ENCODE measurements at places on chromosomes 12 and 14.

GRCh38 chr14:48023881-48024280 lies 348.5 kb upstream of the MDGA2 start:
- no peak for DNase-seq

- no peak for DNase-seq
These were observed 3.5 kb downstream of the TGM1 start for GRCh38 chr14:24259282-24260025.

DNA sequence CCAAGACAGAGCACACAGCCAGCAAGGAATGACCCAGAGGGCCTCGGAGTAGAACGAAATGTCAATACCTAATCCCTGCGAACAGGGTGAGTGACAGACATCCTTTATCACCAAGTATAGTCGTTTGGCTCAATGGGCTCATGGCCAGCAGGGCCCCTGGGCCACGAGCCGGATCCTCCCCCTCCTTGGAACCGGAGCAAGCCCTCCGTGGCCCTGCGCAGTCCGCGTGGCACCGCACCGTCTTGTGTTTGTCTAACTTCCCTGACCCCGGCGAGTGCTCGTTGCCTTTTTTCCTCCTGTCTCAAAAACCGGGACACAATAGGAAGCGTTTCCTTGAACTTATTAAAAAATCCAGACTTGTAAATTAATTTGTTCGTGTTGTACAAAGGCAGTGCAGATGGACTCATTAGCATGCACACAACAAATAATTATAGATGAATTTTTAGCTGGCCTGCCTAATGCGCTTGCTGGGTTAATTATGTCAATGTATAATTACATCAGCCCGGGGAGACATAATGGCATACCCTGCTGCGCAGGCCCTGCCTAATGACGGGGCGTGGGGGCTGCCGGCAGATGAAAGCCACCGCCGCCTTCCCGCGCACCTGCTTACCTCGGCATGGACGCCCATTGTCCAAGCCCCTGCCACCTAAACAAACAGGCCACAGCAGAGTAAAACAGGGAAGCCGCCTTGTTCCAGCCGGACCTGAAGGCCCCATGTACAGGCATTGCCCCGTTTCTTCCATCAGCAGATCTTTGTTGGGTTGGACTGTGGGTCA lies 81.6 kb downstream of the PHETA1 start:
- no peak for DNase-seq

DNA sequence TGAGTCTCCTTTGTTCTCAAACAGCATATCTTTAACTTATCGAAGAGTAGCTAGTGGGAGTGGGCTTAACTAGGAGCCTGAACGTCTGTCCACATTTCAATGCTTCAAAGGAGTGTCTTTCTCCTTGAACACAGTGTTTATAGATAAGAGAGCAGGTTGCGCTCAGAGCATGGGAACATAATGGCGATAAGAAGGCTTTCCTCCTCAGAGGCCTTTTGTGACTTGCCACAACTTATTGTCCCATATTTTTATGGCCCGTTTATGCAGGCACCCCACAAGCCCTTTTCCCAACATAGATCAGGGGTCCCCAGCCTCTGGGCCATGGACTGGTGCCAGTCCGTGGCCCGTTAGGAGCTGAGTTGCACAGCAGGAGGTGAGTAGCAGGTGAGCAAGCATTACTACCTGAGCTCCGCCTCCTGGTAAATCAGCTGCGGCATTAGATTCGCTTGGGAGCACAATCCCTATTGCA lies 2.6 kb upstream of the DDX47 start:
- DNase-seq = no peak

GRCh38 chr14:89681086-89682018 lies 264.3 kb upstream of the FOXN3 start:
- no peak for DNase-seq

DNA sequence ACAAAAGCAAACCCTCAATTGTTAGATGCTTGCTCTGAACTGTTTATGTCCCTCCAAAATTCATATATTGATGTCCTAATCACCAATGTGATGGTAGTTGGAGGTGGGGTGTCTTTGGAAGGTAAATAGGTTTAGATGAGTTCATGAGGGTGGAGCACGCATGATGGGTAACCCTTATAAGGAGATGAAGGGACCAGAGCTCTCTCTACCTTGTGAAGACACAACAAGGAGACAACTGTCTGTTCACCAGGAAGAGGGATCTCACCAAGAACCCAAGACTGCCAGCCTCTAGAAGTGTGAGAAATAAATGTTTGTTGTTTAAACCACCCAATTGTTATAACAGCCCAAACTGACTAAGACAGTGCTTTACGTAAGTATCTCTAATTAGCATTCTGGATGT lies 27.0 kb downstream of the DHRS2 start:
- no peak for DNase-seq

DNA sequence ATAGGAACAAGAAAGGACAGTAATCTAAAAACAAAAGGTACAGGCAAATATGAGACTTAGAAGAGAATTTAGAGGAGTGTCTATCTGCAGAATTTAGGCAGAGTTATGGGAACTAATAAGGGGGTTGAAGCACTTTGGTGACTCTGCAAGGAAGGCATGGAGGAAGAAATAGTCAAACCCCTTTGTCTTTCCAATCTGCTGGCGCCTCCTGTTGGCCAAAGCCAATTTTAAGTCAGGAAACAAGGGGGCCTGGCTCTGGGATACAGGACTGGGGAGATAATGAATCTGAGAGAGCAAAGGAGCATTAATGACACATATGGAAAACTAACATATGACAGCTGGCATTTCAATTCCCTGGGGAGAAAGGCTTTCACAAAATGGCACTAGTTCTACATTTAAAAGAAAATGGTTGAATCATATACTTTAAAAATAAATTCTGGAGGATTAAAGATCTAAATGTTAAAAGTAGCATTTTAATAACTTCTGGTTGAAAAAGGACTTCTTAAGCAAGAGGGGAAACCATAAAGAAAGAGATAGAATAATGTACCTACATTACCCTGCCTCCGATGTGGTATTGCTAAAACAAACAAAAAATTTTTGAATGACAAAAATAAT lies 48.5 kb upstream of the CSRP2 start:
- DNase-seq = peak; percentile 33

GRCh38 chr14:45705940-45706534 lies 453.0 kb upstream of the MIS18BP1 start:
- no peak for DNase-seq

GRCh38 chr12:232731-233614 lies 19.0 kb upstream of the SLC6A12 start:
- DNase-seq = no peak

DNA sequence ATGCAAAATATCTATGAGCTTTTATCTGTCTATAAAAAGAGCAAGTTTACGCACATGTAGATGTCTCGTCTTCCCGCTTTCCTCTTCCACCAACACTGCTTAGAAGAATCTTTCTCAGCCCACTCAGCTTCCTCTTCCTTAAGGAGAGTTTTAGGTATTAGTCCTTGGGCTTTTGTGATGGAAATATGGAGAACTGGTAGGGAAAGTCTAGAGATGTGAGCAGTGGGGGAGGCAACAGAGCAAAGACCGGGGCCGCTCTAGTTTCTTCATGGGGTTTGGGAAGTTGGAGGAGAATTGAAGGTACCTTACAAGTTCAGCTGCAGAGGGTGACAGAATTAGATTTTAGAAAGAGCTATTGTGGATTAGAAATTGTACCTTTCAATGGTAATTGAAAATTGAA lies 56.3 kb upstream of the CPNE8 start:
- no peak for DNase-seq

- no peak for DNase-seq
These were observed 32.8 kb downstream of the CLIP1 start for GRCh38 chr12:122389677-122390076.

DNA sequence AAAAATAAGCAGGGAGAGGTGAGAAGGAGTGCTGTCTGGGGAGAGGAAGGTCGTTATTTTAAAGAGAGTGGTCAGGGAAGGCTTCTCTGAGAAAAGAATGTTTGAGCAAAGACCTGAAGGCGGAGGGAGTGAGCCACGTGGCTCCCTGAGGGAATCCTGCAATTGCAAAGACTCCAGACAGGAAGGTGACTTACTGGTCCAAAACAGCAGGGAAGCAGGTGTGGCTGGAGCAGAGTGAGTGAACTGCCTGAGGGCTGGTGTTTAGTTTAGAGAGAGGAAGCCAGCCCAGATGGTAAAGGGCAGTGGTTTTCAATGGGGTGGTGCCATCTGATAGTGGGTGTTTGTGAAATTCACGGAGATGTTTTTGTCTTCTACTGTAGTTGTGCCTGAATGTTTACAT lies 58.8 kb upstream of the LTA4H start:
- no peak for DNase-seq

DNA sequence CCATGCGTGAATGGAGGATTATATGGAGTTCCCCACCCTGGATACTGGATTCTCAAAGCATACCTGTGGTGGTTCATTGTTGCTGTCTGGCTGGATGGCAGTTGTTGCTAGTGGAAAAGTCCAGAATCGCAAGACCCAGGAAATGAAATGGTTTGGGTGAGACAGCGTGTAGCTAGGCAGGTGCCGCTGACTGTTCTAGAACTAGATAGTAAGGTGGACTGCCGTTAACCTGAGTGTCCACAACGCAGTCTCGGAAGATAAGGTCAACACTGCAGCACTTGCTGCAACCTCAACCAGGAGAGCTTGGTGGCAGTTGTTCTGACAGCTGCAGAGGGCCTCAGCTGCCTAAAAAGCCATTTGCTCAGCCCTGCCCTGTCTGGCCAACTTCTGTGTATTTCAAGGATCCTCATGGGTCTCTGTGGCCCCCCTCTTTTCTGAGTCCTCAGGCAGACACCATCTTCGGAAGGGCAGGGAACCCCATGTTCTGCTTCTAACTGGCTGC lies 15.5 kb upstream of the IRF2BPL start:
- no peak for DNase-seq

- no peak for DNase-seq
These were observed 113.9 kb downstream of the KIF21A start for GRCh38 chr12:39329018-39329417.

- DNase-seq = no peak
These were observed 35.0 kb upstream of the SLC24A4 start for GRCh38 chr14:92287987-92288386.

- DNase-seq = no peak
These were observed 97.8 kb downstream of the ITPR2 start for GRCh38 chr12:26735249-26735639.

GRCh38 chr12:3016191-3016590 lies 57.0 kb downstream of the TEAD4 start:
- no peak for DNase-seq

- DNase-seq = no peak
These were observed 50.9 kb downstream of the SNAPC1 start for GRCh38 chr14:61813096-61813606.

DNA sequence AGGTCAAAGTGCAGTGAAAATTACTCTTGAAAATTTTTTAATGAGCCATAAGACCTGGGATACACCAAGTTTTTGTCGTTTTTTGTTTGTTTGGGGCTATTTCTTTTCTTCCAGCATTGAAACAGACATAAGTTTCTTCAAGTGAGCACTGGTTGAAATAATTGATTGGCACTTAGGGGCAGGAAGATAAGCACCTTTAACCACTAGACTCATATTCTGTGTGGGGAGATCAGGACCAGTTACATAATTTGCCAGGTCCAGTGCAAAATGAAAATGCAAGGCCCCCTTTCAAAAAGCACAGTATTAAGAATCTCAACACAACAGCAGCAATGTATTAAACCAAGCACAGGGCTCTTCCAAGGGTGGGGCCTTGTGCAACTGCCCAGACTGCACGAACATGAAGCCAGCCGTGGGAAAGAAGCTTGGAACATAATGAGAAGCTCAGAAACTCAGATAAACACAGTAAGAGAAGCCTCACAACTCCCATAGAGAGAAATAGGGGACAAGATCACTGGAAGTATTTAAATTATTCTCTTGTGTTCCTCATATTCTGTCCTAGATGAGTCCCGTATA lies 3.2 kb upstream of the TCP11L2 start:
- DNase-seq = no peak

DNA sequence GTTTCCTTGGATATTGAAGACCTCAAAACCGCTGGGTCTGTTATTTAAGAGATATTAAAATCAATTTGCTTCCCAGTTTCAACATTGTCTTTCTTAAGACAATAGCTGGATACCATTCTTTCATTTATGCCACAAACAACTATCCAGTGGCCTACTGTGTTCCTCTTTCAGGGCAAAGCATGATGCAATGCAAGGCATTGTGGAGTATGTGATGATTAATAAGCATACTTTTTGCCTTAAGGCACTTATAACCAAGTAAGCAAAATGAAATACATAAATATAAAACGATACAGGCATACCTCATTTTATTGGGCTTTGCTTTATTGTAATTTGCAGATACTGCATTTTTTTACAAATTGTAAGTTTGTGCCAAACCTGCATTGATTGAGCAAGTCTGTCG lies 45.5 kb downstream of the SCN8A start:
- no peak for DNase-seq

- DNase-seq = no peak
These were observed 152.2 kb upstream of the PARP11 start for GRCh38 chr12:4025181-4026019.

DNA sequence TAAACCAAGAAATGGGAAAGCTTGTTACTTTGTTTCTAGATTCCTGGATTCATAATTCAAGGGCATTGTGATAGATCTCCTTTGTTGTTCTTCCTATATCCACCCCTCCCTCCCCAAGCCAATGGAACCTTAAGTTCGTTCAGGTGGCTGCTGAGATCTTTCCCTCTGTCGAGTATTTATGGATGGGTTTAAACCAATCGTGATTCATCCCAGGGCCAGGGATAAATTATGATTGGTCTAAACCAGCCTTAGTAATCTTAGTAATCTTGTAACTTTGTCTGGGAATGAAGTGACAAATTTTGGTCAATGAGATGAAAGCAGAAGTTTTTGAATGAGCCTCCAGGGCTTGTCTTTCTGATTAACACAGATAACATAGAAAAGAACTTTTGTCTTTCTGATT lies 56.1 kb upstream of the PCED1B start:
- DNase-seq = no peak

DNA sequence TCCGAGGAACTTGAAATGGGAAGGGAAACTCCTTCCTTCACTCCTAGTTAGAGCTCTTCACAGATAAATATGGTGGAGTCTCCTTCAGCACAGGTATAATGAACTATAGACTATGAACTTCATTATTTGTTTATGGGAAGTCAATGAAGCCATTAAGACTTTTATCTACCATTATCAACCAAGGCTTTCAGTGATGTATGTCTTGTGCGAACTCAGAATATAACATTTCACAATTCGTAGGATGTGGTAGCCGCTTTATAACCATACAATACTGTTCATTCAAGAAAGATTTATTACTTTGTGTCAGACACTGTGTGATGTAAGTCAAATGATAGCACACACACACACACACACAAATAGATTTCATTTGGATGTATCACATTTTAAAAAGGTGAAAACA lies 24.8 kb upstream of the ETNK1 start:
- no peak for DNase-seq

Data from DMS 273 treated with DMSO at 0.1 percent for 48 hours (cell line).